Activated T-cell treated with anti-CD3 and anti-CD28 coated beads for 1 hour (primary cell): ENCODE measurements at places on chromosomes 4 and X.

GRCh38 chrX:41518841-41519220, 71.7 kb downstream of the NYX start:
- DNase-seq = no peak

DNA sequence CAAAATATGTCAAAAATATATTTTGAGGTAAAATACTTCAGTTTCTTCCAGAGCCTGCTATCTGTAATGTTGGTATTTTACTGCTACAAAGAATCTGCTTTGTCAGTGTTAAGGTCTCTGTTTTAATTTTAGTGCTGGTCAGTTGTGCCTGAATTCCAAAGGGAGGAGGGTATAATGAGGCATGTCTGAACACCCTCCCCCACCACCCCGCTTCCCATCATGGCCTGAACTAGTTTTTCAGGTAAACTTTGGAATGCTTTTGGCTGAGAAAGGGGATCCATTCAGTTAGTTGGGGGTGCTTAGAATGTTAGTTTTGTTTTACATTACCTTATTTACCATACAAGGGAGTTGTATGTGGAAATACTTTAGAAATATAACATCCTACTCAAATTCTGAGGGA, 158.5 kb downstream of the MID1IP1 start:
- no peak for DNase-seq

GRCh38 chr4:110172972-110173371, 25.4 kb downstream of the ELOVL6 start:
- DNase-seq = no peak

- no peak for DNase-seq
These were observed 162.0 kb downstream of the PDGFRA start for GRCh38 chr4:54391104-54391503.

- DNase-seq = no peak
These were observed 10.2 kb downstream of the VEGFD start for GRCh38 chrX:15373976-15374375.

GRCh38 chr4:81431971-81432370, 39.7 kb downstream of the RASGEF1B start:
- no peak for DNase-seq

GRCh38 chr4:186643501-186644310, 80.0 kb downstream of the FAT1 start:
- no peak for DNase-seq

GRCh38 chrX:129984111-129984958, 1.9 kb downstream of the BCORL1 start:
- peak; percentile 23 for DNase-seq

GRCh38 chr4:143251779-143252178, 67.1 kb downstream of the USP38 start:
- no peak for DNase-seq

DNA sequence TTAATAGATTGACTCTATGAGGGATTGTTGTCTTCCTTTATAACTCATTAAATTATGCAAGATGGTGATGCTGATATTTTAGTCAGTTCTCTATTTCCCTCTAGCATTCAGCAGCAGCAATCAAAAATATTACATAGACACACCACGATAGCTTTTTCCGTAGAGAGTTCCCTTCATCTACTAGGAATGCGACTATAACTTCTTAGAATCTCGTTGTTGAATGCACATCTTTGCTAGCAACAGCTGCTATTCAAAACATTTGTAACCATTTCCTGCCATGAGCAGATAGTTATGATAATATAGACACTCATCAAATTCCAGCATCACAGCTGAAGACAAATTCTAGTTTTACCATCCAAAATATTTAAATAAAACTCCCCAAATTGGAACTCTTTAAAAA, 147.4 kb upstream of the FGF13 start:
- DNase-seq = no peak

DNA sequence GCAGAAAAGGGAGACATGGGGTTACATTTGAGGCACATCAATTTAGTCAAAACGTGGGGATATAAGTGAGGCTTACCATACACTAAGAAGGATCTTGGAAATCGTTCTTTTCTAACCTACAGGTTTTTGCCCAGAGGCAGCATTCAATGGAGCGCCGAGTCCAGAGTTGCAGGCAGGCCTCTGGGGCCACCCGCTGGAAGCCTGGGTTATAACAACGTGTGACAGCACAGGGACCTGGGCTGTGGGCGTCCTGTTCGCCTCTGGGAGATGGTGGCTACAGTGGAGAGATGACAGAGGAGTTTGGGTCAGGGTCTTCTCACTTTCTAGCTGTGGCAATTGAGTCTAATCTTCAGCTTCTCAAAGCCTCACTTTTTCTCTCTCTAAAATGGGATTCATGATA, 53.9 kb downstream of the ENPP6 start:
- no peak for DNase-seq

DNA sequence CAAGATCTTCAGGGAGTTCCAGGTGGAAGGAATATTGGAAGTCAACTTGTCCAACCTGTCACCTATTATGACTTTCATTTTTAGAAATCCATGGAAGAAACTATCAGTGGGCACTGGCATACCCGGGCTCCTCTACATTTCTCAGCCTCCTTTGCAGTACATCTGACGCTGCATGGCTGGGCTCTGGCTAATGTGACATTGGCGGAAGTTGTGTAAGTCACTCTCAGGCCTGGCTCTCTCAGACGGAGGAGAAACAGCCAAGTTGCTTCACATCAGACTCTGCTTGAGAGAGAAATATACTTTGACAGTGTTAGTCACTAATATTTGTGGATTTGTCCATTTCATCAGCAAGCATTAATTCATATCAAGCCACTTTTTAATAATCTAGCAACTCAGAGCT, 4.5 kb downstream of the DCHS2 start:
- DNase-seq = no peak

- DNase-seq = no peak
These were observed 29.0 kb downstream of the SGMS2 start for GRCh38 chr4:107853444-107854355.

- no peak for DNase-seq
These were observed 4.7 kb upstream of the KIAA1210 start for GRCh38 chrX:119132316-119132715.

DNA sequence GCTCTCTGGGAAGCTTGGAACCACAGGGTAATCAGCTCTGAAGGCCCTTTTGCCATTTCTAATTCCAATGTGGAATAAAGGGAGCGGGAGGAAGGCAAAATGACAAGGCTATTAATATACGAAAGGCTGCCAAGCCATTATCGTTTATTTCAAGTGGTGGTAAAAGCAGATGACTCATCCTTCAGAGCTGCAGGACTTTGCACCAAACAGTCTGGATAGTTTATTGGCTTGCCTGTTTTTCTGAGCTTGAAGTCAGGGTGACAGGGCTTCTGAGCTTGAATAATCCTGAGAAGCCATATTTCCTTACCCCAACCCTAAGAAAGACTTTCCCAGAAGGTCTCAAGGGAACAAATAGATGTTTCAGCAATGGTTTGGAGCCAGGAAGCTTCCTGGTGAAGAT, 7.7 kb upstream of the GABRE start:
- DNase-seq = no peak

DNA sequence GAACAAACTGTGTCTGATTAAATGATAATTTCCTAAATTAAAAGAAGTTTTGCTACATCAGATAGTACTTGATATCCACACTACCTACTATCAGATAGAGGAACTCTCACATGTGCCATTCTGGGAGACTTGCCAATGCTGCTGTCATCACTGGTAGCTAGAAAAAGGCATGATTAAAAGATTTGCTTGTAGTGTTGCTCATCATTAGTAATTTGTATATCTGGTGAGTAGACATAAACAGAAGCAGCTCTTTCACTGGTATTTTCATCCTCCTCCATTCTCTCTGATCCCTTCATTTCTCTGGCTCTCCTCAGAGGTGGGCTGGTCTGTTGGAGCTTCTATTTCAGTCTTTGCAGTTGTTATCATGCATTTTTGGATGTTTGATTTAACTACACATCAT, 56.0 kb downstream of the SPRY1 start:
- DNase-seq = no peak

- no peak for DNase-seq
These were observed 1016.1 kb upstream of the PCDH7 start for GRCh38 chr4:29704059-29704458.

- DNase-seq = no peak
These were observed 67.2 kb downstream of the GPAT3 start for GRCh38 chr4:83603129-83603528.

GRCh38 chr4:94352163-94352562, 9.5 kb upstream of the HPGDS start:
- DNase-seq = no peak

- no peak for DNase-seq
These were observed 159.5 kb downstream of the PPP3CA start for GRCh38 chr4:101187841-101188240.

DNA sequence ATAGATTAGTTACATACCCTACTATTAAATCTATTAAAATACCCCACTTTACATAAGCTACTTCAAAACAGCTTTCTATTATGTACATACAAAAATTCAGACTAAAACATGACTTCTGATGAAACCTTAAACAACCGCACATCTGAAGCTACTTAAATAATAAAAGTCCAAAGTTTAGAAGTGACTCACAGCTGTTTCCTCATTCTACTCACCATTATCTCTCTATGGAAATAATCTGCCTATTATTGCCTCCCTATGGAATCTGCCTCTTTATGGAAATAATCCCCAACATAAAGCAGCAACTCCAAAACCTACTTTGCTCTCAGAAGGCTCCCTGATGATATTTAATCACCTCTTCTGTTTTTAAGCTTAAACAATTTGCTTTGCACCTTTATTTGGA, 15.7 kb upstream of the BANK1 start:
- DNase-seq = no peak
